Dermis microvascular lymphatic vessel endothelial cell (primary cell): ENCODE measurements at places on chromosomes 5 and 9. TPM values are rescaled to one million over a fixed set of nuclear protein-coding genes. Genes with fewer than 3 reads are reported as not detected.

The TAF1L gene
- under 0.01 TPM in 2 replicates for total RNA-seq

The WNT8A gene
- total RNA-seq: not detected in 2 replicates

The ADAMTSL1 gene
- total RNA-seq: 4.7 and 9.1 TPM in 2 replicates

The HTR4 gene
- not detected in 2 replicates for total RNA-seq

The CARTPT gene
- not detected in 2 replicates for total RNA-seq

The KCNMB1 gene
- total RNA-seq: under 0.01 TPM in 1 of 2 replicates, not detected in the other

The ADRB2 gene
- 10.7 and 12.3 TPM in 2 replicates for total RNA-seq

The DOLK gene
- total RNA-seq: 21.1 and 30.6 TPM in 2 replicates

The CTSV gene
- total RNA-seq: 0.25 and 0.77 TPM in 2 replicates

The FGF10 gene
- not detected in 2 replicates for total RNA-seq

The RANBP3L gene
- under 0.01 and 0.13 TPM in 2 replicates for total RNA-seq

The BHMT gene
- not detected in 2 replicates for total RNA-seq

The PHPT1 gene
- 207 and 242 TPM in 2 replicates for total RNA-seq

The FOXD4L3 gene
- total RNA-seq: under 0.01 TPM in 1 of 2 replicates, not detected in the other

The GLIPR2 gene
- 57.9 and 108 TPM in 2 replicates for total RNA-seq

The C9orf43 gene
- total RNA-seq: 0.39 and 0.51 TPM in 2 replicates

The LHX3 gene
- total RNA-seq: not detected in 2 replicates

The PCA3 gene
- total RNA-seq: 0.25 TPM in 1 of 2 replicates, not detected in the other

The FGF1 gene
- 0.13 TPM in 2 replicates for total RNA-seq

The TLR4 gene
- 165 and 172 TPM in 2 replicates for total RNA-seq

The IL3 gene
- total RNA-seq: not detected in 2 replicates

The MELK gene
- total RNA-seq: 8.7 and 19.9 TPM in 2 replicates

The MYORG gene
- 2.4 and 3.2 TPM in 2 replicates for total RNA-seq

The ASTN2 gene
- total RNA-seq: 1.9 and 3.0 TPM in 2 replicates

The ENTPD2 gene
- total RNA-seq: not detected in 2 replicates

The PKD2L2 gene
- total RNA-seq: not detected in 2 replicates

The PARP8 gene
- 0.39 and 0.76 TPM in 2 replicates for total RNA-seq

The PCSK1 gene
- total RNA-seq: 0.13 and 0.26 TPM in 2 replicates

The IRX2 gene
- total RNA-seq: under 0.01 and 1.5 TPM in 2 replicates

The SPEF2 gene
- total RNA-seq: 0.13 and 0.76 TPM in 2 replicates

The PHF24 gene
- under 0.01 TPM in 1 of 2 replicates, not detected in the other for total RNA-seq

The KIAA0825 gene
- total RNA-seq: 0.90 and 1.4 TPM in 2 replicates

The MARCOL gene
- total RNA-seq: not detected in 2 replicates

The IL9 gene
- total RNA-seq: not detected in 2 replicates

The TAF11L10 gene
- total RNA-seq: not detected in 2 replicates

The CATSPER3 gene
- under 0.01 and 0.13 TPM in 2 replicates for total RNA-seq

The ZFP2 gene
- 0.39 and 0.89 TPM in 2 replicates for total RNA-seq
